Substantia nigra (tissue), 51 donors: ENCODE measurements at places on chromosomes 11 and 22.

DNA sequence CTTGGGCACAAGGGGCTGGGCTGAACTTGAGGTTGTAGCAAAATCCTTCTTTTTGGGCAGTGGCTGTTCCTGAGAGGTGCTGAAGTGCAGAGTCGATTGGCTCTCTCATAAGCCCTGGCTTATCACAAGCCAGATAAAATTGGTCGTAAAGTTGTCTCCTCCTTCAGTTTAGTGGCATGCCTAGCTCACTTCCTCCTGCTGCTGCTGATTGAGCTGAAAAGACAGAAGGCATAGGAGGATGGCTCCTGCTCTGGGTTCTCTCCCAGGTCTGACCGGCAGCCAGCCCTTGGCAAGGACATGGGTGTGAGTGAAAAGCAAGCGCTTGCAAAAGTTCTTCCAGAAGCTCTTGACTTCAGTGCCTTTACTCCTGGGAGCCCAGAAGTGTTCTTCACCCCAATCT lies 83.9 kb downstream of the LDLRAD3 start:
- DNase-seq = no peak

GRCh38 chr11:61352038-61352437 lies 9.6 kb downstream of the CYB561A3 start:
- no peak for DNase-seq

DNA sequence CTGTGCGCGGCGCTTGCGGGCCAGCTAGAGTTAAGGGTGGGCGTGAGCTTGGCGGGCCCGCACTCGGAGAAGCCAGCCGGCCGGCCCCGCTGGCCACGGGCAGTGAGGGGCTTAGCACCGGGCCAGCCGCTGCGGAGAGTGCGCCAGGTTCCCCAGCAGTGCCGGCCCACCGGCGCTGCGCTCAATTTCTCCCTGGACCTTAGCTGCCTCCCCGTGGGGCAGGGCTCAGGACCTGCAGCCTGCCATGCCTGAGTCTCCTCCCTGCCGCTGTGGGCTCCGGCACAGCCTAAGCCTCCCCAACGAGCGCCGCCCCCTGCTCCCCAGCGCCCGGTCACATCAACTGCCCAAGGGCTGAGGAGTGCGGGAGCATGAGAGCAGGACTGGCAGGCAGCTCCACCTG lies 5.2 kb upstream of the PES1 start:
- DNase-seq = no peak

- no peak for DNase-seq
These were observed 15.1 kb upstream of the EFCAB6 start for GRCh38 chr22:43827003-43827735.

DNA sequence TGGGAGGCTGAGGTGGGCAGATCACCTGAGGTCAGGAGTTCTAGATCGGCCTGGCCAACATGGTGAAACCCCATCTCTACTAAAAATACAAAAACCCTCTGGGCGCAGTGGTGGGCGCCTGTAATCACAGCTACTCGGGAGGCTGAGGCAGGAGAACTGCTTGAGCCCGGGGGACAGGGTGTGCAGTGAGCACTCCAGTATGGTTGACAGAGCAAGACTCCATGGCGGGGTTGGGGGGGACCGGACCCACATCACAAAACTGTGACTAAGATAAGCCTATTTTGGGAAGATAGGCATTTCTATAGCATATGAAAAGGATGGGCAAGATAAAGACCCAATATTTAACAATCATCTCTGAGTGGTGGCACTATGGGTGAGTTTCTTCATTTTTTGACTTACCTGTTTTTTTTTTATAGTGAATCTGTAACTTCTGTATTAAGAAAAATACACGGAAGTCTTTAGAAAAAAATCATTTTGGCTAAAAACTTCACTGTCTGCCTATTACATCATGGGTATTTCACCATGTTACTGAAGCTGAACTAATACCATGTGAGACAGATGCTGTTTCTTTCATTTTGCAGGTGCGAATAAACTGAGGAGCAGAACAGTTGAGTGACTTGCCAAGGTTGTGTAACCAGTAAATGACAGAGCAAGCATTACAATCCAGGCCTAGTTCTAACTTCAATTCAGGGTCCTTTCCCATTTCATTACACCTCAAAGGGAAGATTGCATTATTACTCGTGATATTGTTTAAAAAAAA lies 2.5 kb downstream of the CELF1 start:
- no peak for DNase-seq

DNA sequence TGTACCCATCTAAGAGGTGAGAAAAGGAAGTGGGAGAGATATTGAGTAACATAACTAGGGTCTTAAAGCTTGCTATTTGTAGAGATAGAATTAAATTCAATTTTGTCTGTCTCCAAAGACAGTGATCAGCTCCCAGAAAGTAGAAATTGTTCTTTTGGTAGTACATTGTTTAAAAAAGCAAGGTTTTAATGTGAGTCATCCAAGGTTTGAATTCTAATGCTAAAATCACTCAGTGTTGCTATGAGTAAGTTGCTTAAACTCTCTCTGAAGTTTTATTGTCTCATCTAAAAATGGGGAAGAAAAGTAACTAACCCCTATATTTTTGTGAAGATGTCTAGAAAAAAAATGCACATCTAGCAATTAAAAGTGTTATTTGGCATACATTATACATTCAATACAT lies 1004.5 kb upstream of the CCDC90B start:
- DNase-seq = no peak

DNA sequence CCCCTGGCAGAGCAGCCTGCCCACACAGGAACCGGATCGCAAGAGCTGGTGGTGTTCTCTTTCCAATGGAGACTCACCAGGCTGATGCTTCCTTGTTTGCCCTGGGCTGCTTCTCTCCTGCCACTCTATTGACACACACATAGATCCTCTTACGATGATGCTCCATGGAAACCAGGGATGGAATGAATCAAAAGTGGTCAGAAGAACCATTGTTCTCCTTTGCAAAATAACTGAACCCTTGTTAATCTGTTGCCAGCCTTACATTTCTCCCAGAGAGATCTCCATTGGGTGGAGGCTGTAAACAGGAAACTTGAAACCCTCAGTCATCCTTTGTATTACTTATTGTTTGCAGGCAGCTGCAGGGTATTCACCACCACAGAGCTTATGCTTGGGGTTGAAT lies 24.6 kb upstream of the LDLRAD3 start:
- DNase-seq = no peak

GRCh38 chr11:16040151-16040550 lies 316.2 kb downstream of the SOX6 start:
- no peak for DNase-seq

DNA sequence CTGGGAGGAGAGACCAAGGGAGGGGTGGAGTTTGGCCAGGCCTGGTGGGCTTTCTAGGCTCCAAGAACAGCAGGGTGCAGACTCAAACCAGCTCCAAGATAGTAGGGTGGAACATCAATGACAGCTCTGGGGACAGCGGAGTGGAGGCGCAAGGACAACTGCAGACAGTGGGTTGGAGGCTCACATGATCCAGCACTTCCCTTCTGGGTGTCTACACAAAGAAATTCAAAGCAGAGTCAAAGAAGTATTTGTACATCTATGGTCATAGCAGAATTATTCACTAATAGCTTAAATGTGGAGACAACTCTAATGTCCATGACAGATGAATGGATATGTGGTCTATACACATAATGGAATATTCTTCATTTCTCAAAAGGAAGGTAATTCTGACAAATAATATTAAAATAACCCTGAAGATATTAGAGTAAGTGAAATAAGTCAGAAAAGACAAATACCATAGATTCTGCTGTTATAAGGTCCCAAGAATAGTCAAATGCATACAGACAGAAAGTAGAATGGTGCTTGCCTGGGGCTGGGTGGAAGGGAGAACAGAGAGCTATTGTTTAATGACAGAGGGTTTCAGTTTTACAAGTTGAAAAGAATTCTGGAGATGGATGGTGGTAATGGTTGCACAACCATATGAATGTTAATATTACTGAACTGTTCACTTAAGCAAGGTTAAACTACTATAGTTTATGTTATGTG lies 5.5 kb upstream of the GAB4 start:
- DNase-seq = no peak
